ENCODE measurements at places on chromosomes 4 and X.

DNA sequence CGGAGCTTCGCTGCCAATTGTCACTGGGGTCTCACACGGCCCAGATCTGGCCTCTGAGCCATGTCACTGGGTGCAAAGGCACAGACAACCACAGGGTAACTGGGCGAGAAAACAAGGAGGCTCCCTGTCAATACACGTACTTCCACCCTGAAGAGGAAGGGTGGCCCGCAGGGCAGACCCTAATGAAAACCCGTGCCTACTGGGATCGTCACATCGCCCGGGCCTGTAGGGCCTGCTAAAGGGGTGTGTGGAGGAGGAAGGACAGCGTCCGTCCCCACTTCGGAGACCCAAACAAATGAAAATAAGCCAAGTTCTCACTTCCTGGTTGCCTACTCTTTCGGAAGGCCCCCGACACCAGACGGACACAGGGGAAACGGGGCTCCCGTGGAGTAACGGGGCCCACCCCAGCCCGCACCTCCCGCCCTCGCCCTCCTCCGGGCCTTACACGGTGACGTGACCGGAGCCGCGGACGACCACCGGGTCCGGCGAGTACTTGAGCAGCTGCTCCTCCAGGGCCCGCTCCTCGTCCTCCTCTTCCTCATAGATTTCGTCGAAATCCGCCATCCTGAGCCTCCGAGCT, 578 bp downstream of the CHIC2 start:
- DNase-seq = peak; percentile 47

GRCh38 chr4:129929984-129930383, 834.0 kb downstream of the C4orf33 start:
- no peak for DNase-seq

DNA sequence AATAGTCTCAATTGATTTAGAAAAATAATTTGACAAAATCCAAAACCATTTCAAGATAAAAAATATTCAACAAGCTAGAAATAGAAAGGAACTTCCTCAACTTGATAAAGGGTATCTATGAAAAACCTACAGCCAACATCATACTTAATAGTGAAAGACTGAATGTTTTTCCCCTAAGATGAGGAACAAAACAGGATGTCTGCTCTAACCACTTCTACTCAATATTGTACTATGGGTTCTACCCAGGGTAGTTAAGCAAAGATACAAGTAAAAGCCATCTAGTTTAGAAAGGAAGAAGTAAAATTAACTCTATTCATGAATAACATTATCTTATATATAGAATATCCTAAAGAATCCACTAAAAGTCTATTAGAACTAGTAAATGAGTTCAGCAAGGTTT, 21.5 kb upstream of the SYTL5 start:
- DNase-seq = no peak

DNA sequence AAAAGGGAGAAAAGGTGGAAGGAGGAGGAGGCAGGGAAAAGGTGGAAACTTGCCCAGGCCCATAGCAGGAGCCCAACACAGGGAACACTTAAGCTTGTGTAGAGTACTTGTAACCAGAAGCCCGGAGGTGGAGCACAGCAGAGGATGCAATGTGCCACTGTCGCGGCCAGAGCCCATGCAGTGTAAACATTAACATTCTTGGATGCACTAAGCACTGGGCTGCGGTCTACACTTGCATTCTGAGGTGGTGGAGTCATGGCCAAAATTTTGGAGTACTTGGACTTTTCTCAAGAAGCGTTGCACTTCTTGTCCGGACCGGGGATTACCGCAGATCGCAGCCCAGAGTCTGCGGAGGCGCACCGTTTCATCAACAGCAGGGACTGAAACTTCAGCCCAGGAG, 4.5 kb upstream of the RHOXF1 start:
- no peak for DNase-seq

- no peak for DNase-seq
These were observed 302.7 kb downstream of the KCTD8 start for GRCh38 chr4:44145868-44146267.

DNA sequence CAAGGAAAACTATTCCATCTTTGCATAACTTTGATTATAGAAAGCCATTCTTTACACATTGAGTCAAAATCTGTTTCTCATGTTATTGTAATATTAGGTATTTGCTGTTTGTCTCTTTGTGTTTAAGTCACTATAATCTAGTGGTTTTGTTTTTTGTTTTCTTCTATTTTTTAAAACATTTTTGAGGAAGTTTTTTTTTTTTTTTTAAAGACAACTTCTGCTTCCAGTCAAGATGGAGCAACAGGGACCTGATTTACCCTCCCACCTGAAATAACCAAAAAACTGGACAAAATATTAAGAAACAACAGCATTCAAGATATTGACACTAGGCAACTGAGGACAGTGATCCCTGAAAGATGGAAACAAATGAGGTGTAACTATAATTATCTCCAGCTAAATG, 18.4 kb upstream of the NSUN7 start:
- DNase-seq = no peak

DNA sequence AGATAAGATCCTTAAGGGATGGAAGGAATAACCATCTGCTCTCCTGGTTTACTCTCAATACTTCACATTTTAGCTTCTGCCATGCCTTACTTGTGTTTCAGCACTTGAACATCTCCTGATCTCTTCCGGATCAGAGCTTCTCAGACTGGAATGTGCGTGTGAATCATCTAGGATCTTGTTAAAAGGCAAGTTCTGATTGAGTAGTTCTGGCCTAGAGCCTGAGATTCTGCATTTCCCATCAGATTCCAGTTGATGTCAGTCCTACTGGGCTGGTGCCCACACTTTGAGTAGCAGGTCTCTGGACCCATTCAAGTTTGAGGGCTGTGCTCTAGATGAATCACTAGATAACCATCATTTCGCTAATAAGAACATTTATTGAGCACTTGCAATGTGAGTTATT, 20.0 kb downstream of the NDP start:
- DNase-seq = no peak

DNA sequence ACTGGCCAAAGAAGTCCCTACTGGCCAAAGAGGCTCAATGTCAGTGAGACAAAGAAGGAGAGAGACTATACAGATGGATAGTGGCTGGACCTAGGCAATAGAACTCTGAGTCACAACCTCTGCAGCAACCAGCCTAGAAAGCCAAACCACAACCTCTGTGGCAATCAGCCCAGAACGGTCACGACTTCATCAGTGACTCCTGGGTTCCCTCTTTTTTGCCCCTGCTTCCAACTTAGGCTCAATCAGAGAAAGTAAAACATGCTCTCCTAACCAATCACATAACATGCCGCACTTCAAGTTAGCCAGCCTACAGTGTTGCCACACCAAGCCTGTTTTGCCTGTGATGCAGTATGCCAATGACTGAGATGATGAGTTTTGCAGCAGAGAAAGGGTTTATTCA, 203.4 kb downstream of the ANAPC10 start:
- DNase-seq = no peak

DNA sequence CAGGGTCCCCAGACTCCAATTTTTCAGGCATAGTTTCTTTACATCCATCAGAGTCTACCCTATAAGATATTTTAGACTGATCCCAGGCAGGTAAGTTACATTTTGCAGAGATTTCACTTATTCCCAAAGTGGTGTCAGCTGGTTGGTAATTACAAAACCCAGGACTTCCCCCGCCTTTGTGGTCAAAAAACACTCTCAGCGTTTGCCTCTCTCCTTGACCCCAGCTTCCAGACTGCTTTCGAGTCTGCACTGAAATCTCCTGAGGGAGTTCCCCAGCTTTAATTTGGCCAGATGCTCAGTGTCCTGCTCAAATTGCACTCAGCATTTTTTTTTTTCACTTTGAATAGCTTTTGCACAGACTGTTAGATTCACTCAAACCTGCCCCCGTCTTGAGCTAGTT, 11.2 kb upstream of the AMOT start:
- no peak for DNase-seq

- DNase-seq = peak; percentile 12
These were observed 24.2 kb downstream of the PCDH7 start for GRCh38 chr4:30744386-30744785.

DNA sequence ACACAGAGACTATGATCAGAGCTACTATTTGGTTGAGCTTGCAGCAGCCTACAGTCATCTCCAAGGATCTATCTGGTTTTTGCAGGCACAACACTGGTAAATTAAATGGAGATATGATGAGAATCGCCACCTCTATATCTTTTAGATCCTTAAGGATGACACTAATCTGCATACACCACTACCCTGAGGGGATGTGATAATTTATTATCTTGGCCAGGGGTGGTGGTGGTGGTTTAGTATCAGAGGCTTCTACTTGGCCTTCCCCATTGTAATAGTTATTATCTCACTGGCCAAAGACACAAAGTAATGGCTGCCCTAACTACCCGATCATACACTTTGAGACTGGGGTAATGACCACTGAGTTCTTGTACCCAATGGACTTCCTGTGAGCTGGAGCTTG, 21.2 kb downstream of the CCDC160 start:
- DNase-seq = no peak

GRCh38 chr4:16026160-16026761, 57.6 kb downstream of the PROM1 start:
- DNase-seq = peak; percentile 39

DNA sequence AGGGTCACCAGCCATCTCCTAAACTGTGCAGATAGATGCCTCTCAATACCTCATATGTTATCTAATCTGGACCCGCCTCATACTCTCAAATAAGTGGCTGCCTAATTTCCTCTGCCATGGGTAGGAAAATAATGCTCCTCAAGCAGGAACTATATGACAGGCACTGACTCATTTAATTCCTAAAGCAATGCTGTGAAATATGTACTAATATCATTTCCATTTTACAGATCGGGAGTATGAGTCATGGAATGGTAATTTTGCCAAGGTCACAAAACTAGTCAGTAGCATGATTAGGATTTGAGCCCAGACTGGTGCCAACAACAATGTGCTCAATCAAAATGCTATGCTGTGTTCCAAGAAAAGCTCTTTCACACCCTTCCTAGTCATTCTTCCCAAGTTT, 3.0 kb upstream of the NXT2 start:
- DNase-seq = no peak

GRCh38 chrX:12405306-12405705, 267.0 kb downstream of the FRMPD4 start:
- DNase-seq = no peak

- DNase-seq = peak; percentile 57
These were observed 2.7 kb downstream of the FAT4 start for GRCh38 chr4:125317525-125317877.

DNA sequence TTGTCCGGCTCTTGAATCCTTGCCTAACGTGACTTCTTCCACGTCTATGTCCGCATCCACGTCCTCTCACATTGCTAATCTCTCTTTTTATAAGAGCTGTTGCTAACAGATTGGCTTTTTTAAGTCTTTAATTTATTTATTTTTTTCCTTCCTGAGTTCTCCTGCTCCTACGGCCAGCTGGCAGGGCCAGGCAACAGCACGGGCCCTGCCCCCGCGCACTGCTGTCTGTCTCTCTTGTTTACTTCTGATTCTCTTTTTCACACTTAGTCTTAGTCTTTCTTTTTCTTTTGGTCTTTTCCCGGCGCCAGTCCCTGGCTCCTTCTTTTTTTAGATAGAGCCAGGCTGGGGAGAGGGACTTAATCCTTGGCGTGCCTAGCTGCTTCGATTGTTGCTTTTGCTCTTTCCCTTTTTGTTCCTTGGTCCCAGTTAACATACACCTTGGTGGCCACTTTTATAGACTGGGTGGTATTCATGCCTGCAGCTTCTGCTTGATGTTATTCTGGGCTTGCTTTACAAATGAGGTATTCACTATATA, 53.2 kb upstream of the RBMX start:
- no peak for DNase-seq

DNA sequence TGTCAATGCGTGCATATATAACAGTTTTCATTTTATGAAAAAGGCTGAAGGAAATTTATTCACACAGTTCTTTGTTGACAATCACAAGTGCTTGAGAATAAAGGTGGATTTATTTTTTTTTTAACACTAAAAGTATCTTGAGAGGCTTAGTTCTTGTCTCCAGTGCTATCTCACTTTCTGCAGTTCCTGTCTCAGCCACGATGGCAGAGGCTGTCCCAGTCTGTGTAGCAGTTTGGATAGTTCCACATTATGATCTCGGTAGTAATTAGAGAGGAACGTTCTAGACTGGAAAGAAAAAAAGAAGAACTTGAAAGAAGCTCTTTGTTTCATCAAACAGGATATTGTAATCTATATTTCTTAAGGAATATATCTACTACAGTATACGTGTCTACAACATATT, 229.0 kb downstream of the UGT8 start:
- DNase-seq = no peak

Data from SK-N-SH (cell line).